ENCODE measurements at places on chromosomes 6 and 20. TPM values are rescaled to one million over a fixed set of nuclear protein-coding genes. Genes with fewer than 3 reads are reported as not detected.

Gene CRISP2
- polyA plus RNA-seq: 1.5 TPM

- DNase-seq: no peak
Observed at GRCh38 chr20:4138056-4138455, 122.7 kb upstream of the RNF24 start.

DNA sequence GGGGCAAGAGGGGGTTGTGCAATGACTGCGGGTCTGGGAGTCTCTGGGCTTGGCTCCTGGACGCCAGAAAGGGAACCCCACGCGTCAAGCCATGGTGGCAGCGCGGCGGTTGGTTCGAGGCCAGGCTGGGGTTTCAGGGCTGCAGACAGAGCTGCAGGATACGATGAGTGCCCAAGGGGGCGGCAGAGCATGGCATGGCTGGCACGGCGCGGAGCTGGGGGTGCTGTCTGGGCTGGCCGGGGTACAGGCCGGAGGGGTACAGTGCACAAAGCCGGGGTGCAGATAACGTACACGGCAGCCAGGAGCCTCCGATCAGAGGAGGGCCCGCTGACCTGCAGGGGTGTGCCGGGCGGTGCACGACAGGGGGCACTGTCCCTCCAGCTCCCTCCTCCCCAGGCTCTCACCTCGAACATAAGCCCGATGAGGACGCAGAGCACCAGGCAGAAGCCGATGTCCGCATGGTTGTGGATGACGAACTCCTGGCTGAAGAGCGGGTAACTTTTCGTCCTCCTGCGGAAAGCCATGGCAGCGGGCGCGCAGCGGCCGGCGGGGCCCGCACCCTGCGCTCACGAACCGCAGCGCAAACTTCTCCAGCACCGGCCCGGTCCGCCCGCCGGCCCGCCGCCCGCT, 353 bp downstream of the TRAM2 start:
- peak; percentile 83 for DNase-seq

DNA sequence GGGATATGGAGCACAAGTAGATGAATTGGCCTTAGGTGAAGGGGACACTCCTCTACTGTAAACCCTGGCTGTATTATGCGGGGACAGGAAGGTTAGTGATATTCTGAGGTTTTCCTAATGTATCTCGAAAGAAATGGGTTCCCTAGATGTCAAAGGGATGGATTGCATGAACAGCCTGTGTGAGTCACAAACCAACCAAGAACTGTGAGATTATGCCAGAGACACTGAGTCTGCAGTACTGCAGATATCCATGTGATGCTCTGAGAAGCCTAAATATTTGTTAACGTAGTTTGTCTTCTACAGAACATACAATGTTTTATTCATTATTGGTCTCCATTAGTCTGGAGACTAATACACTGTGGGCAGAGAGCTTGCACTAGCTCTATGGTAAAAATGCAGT, 182.2 kb downstream of the AKAP7 start:
- DNase-seq: no peak

Gene GPX5
- polyA plus RNA-seq: not detected

DNA sequence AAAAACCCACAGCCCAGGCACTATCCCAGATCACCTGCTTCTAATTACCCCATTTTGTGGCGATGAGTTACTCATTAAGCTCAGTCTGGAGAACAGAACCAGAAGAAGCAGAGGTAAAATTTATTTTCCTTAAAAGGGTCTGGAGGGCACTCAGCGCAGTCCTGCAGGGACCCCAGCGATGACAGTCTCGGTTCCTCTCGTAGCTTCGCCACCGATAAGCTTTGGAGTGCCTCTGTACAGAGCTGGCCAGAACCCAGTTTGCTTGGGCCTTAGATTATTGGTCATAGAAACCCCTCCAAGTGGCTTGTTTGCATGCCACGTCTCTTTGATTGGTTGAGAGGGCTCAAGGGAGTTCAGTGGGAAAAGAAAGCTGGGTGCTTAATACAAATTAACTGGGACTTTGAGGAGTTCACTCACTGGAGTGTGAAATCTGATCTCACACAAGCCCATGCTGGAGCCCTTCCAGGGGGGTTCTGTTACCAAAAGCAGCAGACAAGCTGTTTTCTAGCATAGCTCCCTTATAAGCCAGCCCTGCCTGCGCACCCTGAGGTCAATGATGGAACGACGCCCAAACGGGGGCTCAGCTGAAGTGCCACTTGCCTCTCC, 158.5 kb upstream of the ARID1B start:
- peak; percentile 73 for DNase-seq

DNA sequence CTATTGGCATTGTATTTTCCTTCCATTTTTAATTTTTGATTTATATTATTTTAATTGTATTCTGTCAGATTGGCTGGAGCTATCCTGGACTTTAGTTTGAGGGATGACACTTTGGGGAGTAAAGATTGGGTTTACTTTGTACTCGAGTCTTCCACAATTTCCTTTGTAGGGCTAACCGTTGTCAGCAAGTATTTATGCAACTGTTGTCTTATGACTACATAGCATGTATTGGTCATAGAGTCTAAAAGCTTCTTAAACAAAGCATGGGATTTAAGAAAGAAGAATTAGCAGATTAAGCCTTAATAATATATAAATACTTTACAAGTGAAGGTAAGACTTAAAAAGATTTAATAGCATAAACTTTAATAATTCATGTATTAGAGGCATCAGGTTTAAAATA, 19.6 kb downstream of the FARS2 start:
- no peak for DNase-seq

Gene TCF21
- 28.8 TPM for polyA plus RNA-seq

Gene TFAP2A
- 10.1 TPM for polyA plus RNA-seq

DNA sequence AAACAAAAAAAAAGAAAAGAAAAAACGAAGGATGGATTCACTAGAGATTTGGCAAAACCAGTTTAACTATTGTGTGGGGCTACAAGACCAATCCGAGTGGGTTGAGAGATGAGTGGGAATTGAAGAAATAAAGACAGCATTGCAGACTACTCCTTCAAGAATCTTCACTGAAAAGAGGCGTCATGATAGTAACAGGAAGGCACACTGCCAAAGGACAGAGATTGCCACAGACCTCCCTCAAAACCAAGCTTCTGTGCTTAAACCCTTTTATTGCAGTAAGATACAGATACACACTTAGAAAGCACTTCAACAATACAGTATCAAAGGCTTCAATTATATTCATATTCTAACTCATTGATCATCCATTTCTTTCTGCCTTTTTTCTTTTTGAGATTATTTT, 103.9 kb downstream of the IPCEF1 start:
- no peak for DNase-seq

- DNase-seq: no peak
Observed at GRCh38 chr6:169805242-169805838, 53.9 kb downstream of the ERMARD start.

DNA sequence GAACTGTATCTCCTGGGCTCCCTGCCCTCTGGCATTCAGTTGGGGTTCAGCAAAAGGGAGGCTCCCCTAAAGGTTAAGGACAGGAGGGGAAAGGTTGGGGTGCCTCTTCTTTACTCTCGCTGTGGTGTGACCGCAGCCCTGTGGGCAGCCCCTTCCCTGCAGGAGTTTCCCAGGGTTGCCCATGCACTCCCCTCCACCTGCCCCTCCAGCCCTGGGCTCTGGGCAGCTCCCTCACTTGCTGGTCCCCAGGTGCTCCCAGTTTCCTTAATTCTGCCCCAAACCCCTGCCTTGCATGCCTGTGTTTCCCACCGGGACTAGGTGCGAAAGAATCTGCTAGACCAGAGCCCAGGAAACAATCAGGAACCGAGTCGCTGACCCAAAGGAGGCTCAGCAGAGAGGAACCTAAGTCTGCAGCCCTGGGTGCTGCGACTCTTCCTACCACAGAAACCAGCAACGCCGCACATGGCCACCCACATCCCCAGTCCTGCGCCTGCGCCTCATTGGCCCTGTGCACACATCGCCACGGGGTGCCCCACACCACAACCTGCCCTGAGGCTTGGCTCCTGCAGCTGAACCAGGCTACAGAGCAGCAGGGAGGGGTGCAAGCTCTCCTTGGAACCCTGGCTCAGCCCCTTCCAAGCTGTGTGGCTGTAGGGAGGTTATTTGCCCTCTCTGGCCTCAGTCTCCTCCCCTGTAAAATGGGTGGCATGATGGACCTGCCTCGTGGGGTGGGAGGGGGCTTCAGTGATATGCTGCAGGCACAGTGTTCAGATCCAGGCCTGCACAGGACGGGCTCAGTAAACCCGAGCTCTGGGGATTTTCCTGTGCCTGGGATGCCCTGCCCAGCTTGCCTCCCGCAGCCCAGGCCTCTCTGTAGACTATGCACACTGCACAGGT, 487.6 kb downstream of the PREX1 start:
- no peak for DNase-seq

Gene PPP1R16B
- 11.5 TPM for polyA plus RNA-seq

Gene ABHD16B
- polyA plus RNA-seq: not detected

DNA sequence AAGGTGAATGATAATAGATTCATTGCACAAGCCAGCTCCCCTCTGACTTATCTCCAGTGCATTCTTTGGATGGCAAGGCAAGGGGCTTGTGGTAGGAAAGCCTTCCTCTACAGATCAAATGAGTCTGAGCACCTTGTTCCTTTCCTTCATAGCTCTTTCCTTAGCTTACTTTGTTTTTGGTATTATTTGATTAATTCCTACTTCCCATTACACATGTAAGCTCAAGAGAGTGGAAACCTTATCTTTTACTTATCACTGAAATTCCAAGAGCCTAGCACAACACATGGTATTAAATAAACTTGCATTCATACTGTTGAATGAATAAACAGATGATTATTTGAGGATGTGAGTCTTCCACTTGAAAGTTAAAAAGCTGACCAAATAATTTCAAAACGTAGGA, 41.7 kb downstream of the FRK start:
- no peak for DNase-seq

DNA sequence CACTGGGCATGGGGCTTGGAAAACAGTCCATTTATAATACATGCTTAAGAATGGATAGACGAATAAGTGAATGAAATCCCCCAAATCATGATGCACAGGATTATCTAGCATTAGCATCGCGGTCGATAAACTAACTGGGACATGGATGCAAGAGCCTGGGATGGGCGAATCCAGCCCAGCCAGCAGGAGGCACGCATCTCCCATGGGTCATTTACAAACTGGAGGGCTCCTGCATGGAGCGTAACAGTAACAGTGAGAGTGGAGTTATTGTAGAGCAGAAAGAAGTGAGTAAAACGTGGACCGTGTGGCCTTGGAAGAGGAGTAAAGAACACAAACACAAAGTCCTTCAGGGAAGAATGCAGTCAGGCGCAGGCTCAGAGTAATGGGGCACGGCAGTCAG, 136.5 kb downstream of the AGPAT4 start:
- DNase-seq: no peak

Measured in kidney (tissue), 22 donors.